ENCODE measurements at places on chromosomes 6 and 20.

DNA sequence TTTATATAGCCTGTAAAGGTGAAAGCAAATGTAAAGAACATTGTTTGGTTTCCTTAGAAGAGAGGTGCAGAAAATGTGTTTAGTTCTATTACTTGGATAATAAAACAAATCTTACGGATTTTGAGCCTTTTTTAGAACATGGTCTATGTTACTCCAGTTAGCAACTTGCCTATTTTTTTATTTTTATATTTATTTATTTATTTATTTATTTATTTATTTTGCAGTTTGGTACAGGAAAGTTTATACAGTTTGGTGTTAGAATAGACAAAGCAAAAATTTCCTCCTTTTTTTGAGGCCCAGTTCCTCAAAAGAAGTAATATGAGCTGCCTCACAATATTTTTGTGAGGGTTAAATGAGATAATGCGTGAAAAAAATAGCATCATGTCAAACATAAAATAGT lies 41.6 kb upstream of the EEF1E1 start:
- no peak for DNase-seq

DNA sequence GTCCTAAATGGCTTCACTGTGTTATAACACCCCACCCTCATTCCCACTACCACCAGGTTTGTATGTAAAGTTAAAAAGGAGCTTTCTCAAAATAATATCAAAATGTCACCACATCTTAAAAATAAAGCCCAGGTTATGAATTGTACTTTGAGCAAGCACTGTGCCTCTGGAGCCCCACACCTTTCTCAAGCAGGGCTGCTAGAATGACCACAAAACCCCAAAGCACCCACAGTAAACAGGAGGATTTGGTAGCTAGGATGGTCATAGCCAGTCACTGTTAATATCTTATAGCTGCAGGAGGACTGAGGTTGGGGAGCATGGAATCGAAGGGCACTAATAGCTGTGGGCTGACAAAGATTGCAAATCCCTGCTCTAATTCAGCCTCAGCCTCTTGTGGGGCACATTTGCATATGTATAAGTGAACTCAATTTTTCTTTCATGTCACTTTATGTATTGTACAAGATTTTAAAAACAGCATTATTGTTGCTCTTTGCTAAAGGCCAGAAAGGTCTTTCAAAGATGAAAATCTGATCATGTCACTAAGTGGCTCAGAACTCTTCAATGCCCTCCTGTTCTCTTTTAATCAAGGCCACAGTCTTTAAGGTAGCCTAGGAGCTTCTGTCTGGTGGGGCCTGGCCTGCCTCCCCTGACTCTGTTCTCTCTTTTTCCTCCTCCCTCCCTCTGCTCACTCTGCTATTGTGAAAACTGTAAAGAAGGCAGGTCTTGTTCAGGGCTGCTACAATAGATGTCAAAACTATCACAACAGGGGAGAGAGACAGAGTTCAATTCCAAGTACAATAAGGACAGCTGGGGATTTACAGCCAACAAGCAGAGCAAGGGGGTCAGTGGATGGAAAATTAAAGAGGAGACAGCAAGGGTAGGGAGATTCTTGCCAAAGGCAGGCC lies 101.6 kb downstream of the TMEM200A start:
- no peak for DNase-seq

- DNase-seq: no peak
Observed at GRCh38 chr6:31690231-31691077, 9.6 kb upstream of the LY6G5C start.

DNA sequence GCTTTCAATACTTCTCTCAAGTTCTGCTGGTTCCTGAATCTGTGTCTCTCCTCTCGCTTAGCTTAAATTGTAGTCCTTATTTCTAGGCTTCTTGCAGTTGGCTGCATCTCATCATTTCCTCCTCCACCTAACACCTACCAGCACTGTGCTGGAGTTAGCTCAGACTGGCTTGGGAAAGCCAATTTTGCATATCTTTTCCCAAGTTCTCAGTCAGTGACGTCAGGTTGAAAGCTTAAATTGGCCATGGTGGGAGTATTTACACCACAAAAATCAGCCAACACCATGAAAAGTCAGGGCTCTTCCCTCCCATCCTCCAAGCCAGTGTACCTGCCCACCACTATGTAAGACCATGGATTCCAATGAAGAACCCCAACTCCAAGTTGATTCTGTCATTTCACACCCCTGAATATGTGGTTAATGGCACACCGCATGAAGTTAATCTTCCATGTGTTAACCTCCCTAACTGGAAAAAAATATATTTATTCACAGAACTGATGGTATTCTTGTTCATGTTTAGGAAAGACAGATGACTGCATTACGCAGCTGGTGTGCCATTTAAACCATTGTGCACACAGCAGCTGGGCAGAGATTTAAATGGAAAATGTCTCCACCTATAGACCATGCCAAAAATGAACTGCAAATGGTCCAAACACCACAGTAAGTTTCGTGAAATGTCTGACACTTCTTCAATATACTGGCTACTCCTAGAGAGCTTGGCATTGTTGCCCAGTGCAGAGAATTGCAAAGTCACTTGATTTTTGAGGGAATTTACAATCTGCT lies 274.1 kb upstream of the MAP3K7 start:
- DNase-seq: peak; percentile 2

- DNase-seq: peak; percentile 80
Observed at GRCh38 chr6:30981942-30982772, 1.4 kb upstream of the MUC21 start.

DNA sequence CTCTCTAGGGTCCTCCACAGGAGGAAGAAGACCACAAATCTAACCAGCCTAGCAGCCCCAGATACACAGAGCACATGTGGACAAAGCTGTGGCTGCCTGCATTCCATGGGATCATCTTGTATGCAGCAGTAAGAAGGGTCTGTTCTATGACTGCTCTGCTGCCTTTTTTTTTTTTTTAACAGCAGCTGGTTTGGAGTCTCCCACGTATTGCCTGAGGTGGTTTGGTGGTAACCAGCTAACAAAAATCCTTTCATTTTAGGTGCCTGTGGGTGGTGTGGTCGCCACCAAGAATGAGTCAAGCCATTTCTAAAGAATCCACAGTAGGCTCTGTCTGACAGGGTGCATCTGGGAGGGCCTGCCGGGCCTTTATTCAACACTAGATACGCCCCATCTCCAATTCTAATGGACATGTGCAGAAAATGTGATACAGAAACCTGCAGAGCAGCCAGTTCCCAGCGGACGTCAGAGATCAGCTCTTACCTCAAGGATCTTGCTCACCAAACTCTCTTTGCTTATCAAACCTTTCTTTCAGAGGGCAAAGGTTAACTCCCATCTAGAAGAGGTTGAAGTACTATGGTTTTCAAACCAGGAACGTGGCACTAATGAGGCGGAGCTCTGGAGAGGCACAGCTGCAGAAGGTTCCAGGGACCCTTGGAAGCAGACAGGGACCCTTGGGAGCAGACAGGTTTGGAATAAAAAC lies 32.0 kb downstream of the GNAS-AS1 start:
- DNase-seq: peak; percentile 97

- no peak for DNase-seq
Observed at GRCh38 chr20:23162887-23163286, 76.8 kb upstream of the CD93 start.

GRCh38 chr6:19536838-19537237 lies 300.3 kb upstream of the ID4 start:
- DNase-seq: no peak

- DNase-seq: no peak
Observed at GRCh38 chr20:58006346-58007316, 221.8 kb downstream of the ANKRD60 start.

- no peak for DNase-seq
Observed at GRCh38 chr6:52522151-52522626, 54.7 kb downstream of the TRAM2 start.

GRCh38 chr6:79913369-79913768 lies 34.0 kb downstream of the ELOVL4 start:
- no peak for DNase-seq

- no peak for DNase-seq
Observed at GRCh38 chr6:67606906-67607828, 1027.9 kb upstream of the ADGRB3 start.
